ENCODE measurements at places on chromosomes 2 and 18.

DNA sequence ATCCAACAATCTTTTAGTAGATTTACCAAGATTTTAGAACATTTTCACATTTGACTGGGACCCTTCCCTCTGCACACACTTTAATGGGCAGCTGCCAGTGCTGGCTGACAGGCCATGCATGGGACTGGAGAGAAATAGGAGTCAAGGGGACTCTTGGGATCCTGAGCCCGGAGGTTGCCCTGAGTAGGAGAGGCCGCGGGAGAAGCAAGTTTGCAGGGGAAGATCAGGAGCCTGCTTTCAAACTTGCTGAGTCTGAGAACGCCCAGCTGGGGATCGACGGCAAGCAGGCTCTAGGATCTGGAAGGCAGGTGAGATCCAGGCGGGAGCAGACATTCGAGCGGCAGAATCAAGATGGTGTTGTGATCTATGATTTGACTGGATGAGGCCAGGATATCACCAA, 186.1 kb downstream of the HDAC4 start:
- DNase-seq, result no peak

- DNase-seq, result no peak
These were observed 58.4 kb upstream of the ITGB6 start for GRCh38 chr2:160258492-160258805.

- DNase-seq, result no peak
These were observed 5.2 kb downstream of the ARHGAP25 start for GRCh38 chr2:68739595-68740399.

GRCh38 chr18:48260237-48260636, 148.9 kb downstream of the ZBTB7C start:
- no peak for DNase-seq

GRCh38 chr2:218290316-218291261, 1.7 kb downstream of the TMBIM1 start:
- no peak for DNase-seq

- no peak for DNase-seq
These were observed 727.0 kb upstream of the PIK3C3 start for GRCh38 chr18:41227993-41228392.

Data from ovary (tissue), 10 donors.